ENCODE measurements at places on chromosomes 1 and 21.

GRCh38 chr1:5950994-5951785 lies 41.0 kb downstream of the NPHP4 start:
- no peak for DNase-seq

- DNase-seq, result no peak
Observed at GRCh38 chr1:221161571-221162041, 282.4 kb downstream of the HLX start.

DNA sequence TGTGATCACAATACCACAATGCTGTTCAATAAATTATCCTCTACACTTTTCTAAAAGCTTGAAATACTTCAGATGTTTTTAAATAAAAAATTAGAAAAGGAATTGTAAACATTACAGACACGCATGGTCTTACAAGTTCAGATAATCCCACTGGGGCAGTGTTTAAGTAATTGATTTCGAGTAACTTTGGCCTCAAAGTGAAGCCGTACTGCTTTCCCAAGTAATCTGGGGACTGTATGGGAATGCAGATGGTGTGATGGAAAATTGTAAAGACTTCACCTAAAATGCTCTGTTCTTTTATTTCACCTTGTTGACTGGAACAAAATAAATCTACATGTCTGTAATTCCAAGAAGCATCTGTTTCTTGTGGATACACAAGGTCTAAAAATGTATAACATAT lies 401.7 kb upstream of the LYPLAL1 start:
- no peak for DNase-seq

DNA sequence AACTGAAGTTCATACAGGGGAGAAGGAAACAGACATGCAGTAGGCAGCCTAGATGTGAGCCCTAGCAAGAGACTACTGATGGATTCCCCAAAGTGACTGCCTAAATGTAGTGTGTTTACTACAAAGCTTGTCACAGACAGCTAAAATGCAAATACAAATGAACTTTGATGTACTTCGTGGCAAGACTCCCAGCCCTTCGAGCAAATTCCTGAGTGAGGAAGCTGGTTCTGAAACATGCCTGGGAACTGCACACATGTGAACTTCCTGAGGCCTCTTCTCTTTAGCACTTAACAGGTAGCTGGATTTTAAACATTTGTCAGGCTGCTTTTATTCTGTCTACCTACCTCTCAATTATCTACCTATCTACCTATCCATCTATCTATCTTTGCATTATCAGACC lies 6.7 kb upstream of the IRF2BP2 start:
- DNase-seq, result no peak

- DNase-seq, result no peak
Observed at GRCh38 chr1:11701551-11701961, 10.0 kb downstream of the DRAXIN start.

DNA sequence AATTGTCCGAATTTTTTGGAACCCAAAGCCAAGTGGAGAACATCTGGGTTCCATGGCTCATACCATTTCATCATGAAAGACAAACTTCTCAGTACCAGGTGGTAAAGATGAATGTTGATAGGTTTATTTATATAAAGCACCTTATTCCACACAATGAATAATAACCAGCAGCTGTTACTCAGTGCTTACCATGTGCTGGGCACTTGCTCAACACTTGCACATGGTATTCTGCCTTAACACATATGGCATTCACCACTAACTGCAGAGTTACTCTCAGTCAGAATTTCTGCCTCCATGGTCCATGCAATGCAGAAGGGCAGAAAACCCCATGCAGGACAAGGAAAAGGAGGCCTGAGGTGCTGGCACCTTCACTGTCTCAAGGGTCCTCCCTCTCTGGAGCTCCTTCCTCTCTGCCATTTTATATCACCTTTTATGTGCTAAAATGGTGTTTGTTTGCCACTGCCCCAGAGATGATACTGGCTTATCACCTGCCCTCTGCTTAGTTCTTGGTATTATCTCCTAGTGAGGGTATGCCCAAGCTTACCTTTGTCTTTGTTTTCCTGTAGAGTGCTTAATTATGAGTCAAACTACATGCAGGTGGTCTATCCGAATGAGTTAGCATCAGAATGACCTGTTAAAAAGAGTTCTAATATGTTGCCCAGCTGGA lies 76.7 kb upstream of the ZNF326 start:
- no peak for DNase-seq

Measured in stimulated activated naive CD8-positive, alpha-beta T cell treated with anti-CD3 and anti-CD28 coated beads, Interleukin-15, amount 100 ng/mL, for 72 hours (primary cell).